BJ (cell line): ENCODE measurements at places on chromosomes 6 and 20.

- no peak for DNase-seq
These were observed 189.1 kb downstream of the TBX18 start for GRCh38 chr6:84575264-84575663.

- no peak for DNase-seq
These were observed 263.7 kb downstream of the BMP2 start for GRCh38 chr20:7031222-7031621.

- DNase-seq: no peak
These were observed 445.9 kb downstream of the PHF3 start for GRCh38 chr6:64081453-64081852.

DNA sequence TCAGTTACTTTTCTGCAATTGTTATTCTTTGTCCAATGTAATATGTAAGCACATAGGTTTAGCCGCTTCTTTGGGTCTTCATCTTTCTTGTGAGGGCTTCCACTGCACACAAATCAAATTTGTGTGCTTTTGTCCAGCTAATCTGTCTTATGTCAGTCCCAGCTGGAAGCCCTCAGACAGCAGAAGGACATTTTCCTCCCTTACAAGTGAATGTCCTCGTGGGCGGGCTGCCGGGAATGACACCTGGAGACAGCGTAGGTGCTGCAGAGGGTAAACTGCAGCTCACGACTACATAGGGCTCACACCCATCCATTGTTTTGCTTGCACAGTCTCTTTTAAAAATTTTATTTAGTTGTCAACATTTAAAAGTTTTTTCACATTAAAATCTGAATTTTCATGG lies 24.6 kb upstream of the PPP1R14C start:
- DNase-seq: no peak

GRCh38 chr6:112665815-112666214 lies 318.7 kb downstream of the RFPL4B start:
- peak; percentile 37 for DNase-seq

GRCh38 chr6:163538331-163538730 lies 123.8 kb downstream of the QKI start:
- DNase-seq: no peak

DNA sequence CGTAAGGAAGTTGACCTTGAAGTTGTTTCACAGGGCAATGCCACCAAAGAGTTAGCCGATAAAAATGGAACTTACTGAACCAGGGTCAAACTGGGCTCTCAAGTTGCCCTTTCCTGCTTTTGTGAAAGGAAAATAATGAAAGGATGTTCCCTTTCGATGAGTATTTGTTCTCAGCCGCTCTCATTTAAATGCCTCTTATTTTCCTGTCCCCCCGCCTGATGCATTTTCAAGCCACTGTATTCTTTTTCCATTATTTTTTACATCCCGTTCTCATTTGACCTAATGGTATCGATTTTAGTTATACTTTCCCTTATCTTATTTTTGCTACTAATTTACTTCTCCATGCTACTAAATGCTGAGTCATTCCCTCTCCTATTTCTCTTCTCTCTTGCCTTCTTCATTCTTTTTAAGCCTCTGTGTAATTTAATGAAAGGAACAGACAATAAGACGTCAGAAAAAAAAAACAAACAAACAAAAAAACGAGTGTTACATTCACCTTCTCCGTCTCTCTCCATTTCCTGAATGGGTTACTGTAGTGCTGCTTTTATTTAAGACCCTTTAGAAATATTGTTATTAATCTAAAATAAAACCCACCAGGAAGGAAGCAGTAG lies 655 bp upstream of the NDUFAF4 start:
- DNase-seq: peak; percentile 1

DNA sequence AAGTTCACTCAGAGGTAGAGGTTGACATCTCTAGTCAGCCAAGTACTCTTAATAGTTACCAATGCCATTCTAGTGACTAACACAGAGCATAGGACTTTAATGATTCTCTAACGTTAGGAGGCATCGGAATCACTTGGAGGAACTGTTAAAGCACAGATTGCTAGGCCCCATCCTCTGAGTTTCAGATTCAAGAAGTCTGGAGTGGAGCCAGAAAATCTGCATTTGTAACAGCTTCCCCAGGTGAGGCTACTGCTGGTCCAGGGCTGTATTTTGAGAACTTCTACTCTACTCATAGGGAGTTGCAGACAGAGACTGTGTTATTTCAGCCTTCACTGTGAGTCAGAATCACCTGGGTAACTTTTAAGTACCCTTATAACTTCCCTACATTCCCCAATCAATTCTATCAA lies 5.7 kb downstream of the LMBRD1 start:
- DNase-seq: no peak

- no peak for DNase-seq
These were observed 3.5 kb downstream of the ENPP3 start for GRCh38 chr6:131640576-131640975.

- peak; percentile 82 for DNase-seq
These were observed 400.2 kb downstream of the QKI start for GRCh38 chr6:163814494-163815364.

DNA sequence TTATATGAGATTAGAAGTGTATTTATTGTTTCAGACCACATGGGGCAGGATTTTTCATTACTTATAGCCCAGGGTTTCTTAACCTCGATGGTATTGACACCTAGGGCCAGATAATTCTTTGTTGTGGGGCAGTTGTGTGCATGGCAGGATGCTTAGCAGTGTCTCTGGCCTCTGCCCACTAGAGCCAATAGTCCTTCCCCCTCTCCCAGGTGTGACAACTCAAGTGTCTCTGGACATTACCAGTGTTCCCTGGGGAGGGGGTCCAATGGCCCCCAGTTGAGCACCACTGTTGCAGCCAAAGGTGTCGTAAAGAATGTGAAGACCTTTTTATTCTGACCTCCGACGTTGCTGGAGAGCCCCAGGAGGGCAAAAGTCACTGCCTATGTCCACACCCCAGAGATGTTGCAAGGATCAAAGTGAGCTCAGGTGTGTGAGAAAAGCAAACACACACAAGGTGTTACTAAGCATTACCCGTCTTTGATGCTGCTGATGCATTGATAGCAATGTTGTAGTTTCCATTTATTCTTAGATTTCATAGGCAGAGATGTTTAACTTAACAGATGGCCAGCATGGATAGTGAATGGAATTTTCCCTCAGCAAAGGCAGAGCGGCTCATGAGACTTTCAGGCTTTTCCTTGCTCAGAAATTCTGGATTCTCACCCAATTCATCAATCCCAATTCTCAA lies 22.2 kb downstream of the BANF2 start:
- DNase-seq: no peak

GRCh38 chr6:135144673-135145062 lies 36.4 kb upstream of the MYB start:
- no peak for DNase-seq

DNA sequence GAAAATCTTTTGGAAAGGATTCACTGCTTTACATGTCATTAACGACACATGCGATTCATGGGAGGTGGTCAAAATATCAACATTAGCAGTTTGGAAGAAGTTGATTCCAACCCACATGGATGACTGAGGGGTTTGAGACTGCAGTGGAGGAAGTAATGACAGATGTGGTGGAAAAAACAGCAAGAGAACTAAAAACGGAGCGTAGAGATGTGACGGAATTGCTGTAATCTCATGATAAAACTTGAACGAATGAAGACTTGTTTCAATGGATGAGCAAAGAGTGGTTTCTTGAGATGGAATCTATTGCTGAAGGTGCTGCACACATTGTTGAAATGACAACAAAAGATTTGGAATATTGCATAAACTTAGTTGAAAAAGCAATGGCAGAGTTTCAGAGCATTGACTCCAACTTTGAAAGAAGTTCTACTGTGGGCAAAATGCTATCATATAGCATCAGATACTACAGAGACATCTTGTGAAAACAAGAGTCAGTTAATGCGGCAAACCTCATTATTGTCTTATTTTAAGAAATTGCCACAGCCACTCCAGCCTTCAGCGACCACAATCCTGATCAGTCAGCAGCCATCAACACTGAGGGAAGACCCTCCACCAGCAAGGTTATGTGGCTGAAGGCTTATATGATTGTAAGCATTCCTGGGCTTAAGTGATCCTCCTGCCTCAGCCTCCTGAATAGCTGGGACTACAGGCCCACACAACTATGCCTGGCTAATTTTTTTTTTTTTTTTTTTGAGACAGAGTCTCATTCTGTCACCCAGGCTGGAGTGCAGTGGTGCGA lies 19.2 kb downstream of the SRSF3 start:
- no peak for DNase-seq

- peak; percentile 79 for DNase-seq
These were observed 39.4 kb upstream of the CCN6 start for GRCh38 chr6:112014483-112014882.
